NCI-H1417 treated with DMSO at 0.1 percent for 48 hours (cell line): ENCODE measurements at places on chromosomes 16 and 17.

DNA sequence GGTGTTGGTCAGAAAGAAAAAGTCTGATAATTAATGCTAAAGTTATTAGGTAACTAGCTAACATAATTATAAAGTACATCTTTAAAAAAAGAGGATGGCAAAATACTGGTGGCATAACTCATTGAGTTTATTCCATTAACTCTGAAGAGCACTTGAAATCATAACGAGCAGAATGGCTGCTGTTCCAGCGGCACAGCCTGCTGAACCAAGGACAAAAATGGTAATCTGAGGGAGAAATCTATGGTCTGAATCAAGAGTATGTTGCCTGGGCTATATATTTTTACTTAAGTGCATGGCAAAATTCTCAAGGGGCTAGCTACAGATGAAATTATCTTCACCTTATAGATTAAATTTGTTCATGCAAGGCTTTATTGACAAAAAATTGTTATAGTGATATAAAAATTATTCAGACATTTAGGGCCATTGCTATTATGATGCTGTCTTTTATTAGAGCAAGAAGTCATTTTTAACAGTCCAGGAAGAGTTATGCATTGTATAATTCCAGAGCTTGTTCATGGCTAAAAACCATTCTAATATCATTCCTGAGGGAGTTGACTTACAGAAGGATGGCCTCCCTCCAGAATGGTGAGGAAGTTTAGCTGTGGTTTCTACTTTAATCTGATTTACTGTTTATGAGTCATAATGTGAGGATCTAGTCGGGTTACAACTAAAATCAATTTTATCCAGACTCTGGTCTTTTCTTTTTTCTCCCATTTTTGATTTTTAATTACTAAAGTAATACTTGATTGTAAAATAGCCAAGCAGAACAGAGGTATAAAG is 41.4 kb upstream of the ANKFN1 start:
- DNase-seq = no peak

GRCh38 chr16:1102921-1103635 is 7.0 kb upstream of the C1QTNF8 start:
- DNase-seq = no peak

DNA sequence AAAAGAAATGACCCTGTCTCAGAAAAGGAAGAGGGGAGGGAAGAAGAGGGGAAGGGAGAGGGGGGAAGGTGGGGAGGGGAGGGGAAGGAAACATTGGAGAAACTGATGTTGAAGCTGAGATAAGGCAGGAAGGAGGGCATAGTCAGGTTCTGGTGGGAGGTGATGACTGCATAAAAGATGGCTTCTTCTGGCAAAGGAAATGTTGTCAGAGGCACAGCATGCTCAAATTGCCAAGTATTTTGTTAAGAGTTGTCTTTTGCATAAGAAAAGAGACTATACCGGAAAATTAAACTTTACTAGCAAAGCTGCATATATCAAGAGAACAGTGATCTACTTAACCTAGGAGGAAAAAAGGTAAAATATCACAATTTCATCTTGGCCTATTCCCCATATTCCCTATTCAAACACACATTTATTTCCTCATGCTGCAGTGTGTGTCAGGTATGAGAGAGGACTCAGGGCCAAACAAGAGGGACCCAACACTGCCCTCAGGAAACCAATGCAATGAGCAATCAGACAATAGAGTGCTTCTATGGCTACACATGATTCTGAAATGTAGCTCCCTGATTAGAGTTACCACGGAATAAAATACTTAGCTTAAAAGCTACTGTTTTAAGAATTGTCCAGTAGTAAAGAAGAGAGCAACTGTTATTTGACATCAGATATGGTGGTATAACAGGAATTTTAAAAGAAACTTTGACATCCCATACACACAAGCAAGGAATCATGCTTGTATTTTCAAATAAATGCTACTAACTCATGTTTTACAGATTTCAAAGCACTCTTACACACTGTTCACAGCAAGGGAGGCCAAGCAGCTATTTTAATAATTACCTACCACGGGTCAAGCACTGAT is 80.9 kb downstream of the PARN start:
- no peak for DNase-seq

DNA sequence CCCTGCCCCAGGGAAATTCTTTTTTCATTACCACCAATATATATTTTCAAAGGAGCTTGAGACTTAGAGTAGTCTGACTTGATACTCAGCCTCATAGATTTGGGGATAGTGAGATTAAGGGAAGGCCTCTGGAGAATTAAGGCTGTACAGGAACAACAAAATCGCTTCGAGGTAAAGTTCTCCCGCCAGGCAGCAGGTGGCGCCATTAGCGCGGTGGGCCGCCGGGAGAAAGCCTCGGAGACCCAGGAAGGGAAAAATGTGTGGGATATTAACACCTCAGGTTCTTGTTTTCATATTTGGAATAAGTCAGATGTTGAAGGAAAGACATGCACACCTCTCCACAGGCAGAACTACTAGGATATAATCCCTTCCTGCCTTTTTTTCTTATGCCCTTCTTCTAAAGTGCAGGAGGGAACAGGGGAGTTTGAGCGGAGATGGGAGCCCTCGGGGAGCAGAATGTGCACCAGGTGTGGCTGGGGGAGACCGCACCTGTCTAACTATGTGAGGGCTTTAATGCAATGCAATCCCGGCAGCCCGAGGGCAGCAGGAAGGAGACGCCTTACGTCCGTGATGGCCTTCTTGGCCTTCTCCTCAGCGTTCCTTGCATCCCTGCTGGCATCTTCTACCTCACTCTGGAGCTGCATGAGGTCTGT is 25.9 kb downstream of the MYH3 start:
- DNase-seq = no peak

GRCh38 chr17:39270923-39271322 is 45.2 kb upstream of the STAC2 start:
- no peak for DNase-seq

DNA sequence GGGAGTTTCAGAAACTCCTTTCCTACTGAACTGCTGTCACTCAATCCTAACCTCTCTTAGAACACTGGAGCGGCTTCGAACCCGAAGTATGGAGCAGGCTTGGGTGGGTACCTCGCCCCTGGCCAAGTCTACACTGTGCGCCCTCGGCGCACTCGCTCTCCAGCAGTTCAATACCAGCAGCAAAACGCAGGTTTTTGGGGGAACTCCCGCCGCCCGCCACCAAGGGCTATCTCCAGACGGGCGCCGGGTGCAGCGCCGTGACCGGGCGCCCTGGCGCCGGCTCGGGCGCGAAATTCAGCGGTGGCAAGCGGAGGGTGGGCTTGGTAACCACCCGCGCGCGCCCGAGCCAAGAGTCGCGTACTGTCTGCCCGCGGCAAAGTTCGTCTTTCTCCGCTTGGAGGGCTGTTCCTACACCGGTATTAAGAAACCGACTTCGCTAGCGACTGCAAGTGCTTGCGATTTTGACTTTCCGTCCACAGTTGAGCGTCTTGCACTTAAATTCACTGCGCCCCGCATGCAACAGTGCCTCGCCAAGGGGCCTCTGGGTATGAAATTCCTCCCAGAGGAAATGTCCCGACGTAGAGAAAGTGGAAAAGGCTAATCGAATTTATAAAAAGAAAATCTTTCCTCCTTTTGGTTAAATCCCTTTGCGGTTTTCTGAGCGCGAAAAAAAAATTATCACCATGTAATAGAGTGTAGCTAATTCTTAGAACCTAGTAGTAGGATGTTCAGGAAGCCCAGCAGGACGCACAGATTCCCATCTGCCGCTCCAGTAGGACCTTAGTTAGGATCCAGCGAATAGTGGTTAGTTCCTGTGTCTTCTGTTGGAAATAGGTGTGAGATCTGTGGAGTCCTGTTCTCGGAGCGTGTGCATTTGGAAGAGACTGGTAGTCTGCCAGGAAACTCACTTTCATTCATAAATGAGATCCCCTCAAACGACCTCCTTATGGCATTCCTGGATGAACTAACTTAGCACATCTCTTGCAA is 5.0 kb upstream of the SALL1 start:
- no peak for DNase-seq

- no peak for DNase-seq
These were observed 12.9 kb downstream of the KRT39 start for GRCh38 chr17:40953881-40954280.

DNA sequence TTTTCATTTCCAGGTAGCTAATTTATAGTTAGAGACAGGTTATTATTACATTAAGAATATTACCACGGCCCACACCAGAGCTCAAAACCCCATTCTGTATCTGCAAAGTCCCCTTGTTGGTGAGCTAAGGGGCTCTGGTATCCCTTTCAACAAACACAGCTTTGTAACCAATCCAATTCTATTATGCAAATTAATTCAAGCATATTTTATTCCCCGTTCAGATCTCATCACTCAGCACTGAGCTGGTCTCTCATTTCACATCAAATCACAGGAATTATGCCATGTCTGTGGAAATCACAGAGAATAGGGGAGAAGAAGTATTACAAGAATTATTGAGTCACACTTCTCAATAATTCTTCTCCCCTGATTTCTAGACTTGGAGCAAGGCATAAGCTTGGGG is 111.7 kb downstream of the CDH11 start:
- no peak for DNase-seq

DNA sequence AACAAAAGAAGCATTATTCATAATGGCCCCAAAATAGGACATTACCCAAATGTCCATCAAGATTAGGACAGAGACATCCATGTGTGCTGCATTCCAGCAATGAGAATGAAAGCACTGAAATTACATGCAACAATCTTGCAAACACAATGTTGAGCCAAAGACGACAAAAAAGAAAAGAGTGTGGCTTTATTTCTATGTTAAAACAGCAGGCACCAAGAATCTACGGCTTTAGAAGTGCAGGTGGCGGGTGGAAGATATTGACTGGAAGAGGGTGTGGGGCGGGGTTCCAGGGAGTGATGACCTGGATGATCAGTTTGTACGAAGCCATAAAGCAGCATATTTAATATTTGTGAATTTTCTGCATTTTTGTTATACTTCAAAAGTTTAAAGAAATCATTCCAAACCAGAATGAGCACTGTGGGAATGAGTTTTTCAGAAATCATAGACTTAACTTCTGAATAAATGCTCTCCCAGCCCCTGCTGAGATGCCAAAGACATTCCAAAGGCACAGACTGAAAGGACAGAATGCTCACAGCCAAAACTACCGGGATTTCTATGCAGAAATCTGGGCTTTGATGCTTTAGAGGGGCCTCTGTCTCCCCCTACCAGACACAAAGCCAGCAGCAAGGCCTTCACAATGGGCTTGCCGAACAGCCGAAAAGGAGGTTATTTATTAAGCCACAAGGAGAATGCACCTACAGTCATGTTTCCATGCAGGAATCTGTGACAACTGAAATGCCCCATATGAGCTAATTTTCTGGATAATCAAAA is 361.6 kb downstream of the GRIN2A start:
- DNase-seq = no peak

GRCh38 chr16:132120-132519 is 6.4 kb downstream of the NPRL3 start:
- DNase-seq = no peak

DNA sequence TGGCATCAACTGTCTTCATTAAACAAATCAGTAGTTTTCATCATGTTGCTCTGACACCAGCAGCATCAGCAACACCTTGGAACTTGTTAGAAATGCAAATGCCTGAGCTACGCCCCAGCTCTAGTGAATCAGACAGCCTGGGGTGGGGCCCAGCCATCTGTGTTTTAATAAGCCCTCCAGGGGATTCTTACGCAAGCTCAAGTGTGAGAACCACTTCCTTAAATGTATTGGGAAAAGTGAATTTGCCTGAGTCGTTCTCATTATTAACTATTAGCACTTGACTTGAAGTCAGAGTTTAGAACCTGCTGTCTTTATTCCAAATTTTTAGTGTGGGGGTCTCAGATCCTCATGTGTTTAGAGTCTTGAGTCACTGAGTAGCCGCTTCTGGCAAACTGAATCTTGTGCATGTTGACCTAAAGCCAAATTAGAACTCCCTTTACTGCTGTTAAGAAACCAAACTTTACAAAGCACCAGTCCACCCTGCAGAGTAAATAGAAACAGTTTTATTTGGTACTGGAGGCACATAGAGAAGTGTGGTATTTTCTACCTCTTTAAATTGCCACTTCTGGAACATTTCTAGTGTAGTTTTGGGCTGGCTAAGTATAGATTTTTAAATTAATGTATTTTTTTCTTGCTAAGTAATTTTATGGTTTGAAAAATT is 137.4 kb upstream of the COX10 start:
- DNase-seq = no peak

- no peak for DNase-seq
These were observed at the start of gene GPRC5C for GRCh38 chr17:74431568-74432423. TSS of gene GPRC5C (plus strand) at chr17:74432088. CDS start at chr17:74439777, 7,689 bp downstream.

GRCh38 chr16:55634193-55634592 is 21.6 kb upstream of the SLC6A2 start:
- no peak for DNase-seq

DNA sequence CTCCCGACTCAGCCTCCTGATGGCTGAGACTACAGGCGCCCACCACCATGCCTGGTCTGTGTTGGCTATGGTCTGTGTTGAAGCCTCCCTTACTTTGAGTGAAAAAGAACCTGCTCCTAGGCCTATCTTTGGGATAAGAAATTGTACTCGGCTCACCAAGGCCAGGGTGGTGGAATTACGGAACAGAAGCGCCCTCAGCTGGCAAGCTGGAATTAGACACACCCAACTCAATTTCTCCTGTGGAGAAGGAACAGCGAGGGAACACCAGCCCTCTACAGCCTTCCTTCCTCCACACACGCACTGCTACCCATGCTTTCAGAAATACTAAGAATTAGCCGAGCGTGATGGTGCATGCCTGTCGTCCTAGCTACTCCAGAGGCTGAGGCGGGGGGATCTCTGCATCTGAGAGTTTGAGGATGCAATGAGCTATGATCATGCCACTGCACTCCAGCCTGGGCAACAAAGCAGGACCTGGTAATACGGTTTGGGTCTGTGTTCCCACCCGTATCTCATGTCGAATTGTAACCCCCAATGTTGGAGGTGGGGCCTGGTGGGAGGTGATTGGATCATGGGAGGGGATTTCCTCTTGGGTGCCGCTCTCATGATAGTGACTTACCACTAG is 40.1 kb upstream of the RBBP6 start:
- no peak for DNase-seq

GRCh38 chr17:67615011-67615561 is 102.7 kb upstream of the NOL11 start:
- no peak for DNase-seq

GRCh38 chr16:66152181-66152580 is 214.3 kb upstream of the CDH5 start:
- DNase-seq = no peak

GRCh38 chr16:22232277-22233036 is 26.4 kb downstream of the EEF2K start:
- no peak for DNase-seq

GRCh38 chr16:6498858-6499257 is 833.8 kb upstream of the RBFOX1 start:
- DNase-seq = no peak

- no peak for DNase-seq
These were observed 34.5 kb downstream of the ABCC12 start for GRCh38 chr16:48121276-48121675.

GRCh38 chr17:57010487-57010886 is 32.6 kb downstream of the SCPEP1 start:
- DNase-seq = no peak

GRCh38 chr17:82687871-82688270 is 10.6 kb downstream of the RAB40B start:
- DNase-seq = no peak

GRCh38 chr16:727291-727977 is 528 bp downstream of the HAGHL start:
- DNase-seq = no peak
